ENCODE measurements at places on chromosomes 16 and 17. TPM values are rescaled to one million over a fixed set of nuclear protein-coding genes. Genes with fewer than 3 reads are reported as not detected.

ALOX12 gene
- polyA plus RNA-seq = 0.04 TPM

CA7 gene
- not detected for polyA plus RNA-seq

LRRC36 gene
- polyA plus RNA-seq = 0.19 TPM

FBXO39 gene
- polyA plus RNA-seq = 0.56 TPM

RAC3 gene
- 5.9 TPM for polyA plus RNA-seq

LDHD gene
- polyA plus RNA-seq = 4.6 TPM

GRCh38 chr17:80110447-80110812 lies 9.0 kb downstream of the GAA start:
- DNase-seq = no peak

GRCh38 chr17:41593306-41593981 lies 6.7 kb upstream of the KRT14 start:
- DNase-seq = no peak

DNA sequence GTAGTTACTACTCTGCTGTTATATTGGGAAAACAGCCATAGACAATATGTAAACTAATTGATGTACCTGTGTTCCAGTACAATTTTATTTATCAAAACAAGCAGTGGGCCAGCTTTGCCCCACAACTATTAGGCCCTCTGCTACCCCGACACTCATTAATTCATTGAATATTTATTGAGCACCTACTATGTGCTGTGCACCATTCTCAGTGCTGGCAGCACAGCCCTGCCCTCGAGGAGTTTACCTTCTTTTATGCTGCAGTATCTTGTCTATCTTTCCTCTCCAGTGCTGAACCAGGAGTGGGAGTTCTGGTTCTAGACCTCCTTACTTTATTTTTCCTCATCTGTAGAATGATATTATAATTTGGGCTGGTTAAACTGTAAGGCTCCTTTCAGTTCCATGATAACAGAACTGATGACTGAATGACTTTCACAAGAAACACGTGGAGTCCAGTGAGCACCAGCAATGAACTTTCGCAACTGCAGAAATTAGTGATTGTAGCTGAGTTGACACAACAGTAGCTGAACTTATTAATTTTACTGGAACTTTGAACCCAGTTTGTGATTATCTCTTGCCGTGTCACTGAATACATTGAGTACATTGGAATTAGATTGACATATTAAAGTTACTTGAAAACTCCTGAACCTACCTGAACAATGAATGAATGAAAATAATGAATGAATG lies 2.4 kb downstream of the GOSR2 start:
- DNase-seq = no peak

DNA sequence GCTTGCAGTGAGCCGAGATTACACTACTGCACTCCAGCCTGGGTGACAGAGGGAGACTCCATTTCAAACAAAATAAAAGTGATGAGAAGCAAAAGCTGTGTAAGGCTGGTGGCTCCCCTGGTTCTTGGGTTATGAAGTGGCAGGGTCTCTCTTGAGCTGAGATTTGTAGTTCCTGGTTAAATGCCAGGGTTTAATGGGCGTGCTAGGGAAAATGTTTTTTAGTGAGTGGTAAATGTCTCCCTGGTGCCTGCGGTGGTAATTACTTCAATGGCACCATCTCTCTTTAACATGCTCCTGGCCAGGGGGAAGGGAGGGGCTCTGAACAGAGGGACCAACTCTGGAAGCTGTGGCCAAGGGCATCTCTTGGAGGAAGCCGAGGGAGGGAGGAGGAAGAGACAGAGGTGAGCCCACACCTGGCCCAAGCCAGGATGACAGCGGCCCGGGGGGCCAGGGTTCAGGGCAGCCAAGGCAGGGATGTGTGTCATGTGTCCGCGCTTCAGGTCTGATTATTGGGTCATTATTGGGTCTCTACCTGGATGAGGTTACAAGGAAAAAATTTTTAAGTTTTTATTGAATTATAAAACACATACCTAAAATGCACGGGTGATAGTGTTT lies 17.8 kb upstream of the RPL38 start:
- DNase-seq = no peak

DNA sequence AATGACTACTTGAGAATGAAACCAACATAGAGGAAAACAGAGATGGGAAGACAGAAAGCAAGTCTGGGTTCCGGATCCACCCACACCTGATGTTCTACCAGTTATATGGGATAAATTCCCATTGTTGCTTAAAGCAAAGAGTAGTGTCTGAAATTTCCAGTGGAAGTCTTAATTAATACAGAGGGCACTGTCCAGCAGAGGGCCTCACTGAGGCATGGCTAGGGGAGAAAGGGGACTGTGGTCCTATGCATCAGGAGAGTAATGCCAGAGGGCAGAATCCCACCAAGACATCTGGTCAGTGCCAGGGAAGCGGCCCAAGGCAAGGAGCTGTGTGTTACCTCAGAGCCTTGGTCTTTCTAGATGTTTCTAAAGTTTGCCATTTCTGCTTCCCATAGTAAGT lies 7.5 kb upstream of the UMOD start:
- no peak for DNase-seq

GRCh38 chr16:13036600-13036999 lies 135.2 kb downstream of the SHISA9 start:
- DNase-seq = peak; percentile 23

- DNase-seq = no peak
Observed at GRCh38 chr17:12415031-12415430, 250.7 kb upstream of the MYOCD start.

DNA sequence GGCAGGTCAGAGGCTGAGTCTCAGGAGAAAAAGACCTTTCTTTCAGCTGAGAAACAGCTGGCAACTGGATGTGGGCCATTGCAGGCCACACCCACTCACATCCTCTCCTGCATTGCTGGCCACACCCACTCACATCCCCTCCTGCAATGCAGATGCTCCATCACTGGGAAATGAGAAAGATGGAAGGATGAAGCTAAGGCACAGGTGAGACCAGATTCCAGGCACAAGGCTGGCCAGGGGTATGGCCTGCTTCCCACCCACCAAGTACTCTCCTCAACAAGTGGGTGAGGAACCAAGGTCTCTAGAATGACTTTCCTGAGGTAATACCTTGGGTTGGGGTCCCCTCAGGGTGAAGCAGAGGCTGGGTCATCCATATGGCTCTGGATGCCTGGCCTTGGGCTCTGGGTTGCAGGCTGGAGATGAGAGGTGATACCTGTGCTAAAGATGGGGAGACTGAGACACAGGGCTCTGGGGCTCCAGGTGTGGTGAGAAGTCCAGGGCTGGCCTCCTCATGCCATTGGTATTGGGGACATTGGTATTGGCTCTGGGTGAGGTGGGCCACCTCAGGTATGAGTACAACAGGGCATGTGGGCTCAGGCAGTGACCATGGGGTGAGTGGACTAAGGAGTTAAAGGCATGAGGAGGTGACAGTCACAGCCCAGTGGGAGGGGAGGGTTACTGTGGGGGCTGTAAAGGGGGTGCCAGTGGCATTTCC lies 1726.8 kb downstream of the TP53TG3F start:
- no peak for DNase-seq

- DNase-seq = no peak
Observed at GRCh38 chr16:54654429-54654828, 276.2 kb upstream of the IRX5 start.

- DNase-seq = no peak
Observed at GRCh38 chr17:6787081-6787693, 11.2 kb downstream of the FBXO39 start.

DNA sequence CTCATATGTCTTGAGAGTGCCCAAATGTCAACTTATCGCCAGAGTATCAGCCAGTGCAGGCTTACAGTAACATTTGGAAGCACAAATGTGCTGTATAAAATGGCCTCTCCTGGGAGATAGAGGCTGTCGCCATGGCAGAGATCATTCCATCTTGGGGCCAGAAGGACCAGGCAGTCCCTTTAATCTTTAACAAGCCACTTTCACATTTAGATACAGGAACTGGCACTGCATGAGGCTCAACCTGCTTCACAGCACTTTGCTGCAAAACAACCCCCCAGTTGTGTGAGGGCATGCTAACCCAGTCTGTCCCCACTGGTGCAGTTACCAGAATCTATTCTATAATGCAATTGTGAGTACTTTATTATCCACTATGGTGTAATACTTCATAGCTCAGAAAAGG lies 4.7 kb upstream of the RFFL start:
- no peak for DNase-seq

DNA sequence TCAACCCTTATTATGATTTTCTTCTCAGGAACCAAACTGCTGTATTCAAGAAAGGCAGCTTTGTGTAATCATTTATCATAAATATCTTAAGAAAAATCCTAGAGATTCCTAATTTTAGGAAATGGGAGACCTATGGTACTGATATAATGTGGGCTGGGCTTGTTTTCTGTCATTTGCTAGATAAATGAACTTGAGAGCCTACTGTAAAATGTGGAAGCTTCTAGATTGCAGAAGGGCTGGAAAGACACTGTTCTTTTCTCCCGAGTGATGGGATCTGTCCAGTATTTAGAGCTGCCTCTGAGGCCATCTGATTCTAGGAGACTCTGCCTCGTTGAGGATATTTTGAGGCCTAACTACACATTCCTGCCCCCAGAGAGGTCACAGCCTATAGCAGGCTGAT lies 19.9 kb upstream of the STH start:
- no peak for DNase-seq

DNA sequence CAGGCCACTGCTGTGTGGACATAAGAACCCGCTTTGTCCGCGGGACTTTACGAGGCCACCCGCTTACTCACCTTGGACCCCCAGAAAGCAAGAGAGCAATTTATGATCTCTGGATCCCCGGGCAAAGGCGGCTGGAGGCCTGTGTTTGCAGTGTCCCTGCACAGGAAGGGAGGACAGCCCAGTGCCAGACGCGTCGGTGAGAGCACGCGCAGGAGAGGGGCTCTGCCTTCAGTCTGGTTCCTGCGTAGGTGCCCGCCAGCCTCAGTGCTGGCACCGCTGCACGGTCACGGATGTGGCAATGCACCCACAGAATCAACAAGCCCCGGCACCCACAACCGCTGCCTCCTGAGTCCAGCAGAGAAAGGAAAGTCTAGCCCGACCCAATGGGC lies 248.4 kb downstream of the C16orf95 start:
- DNase-seq = no peak

DNA sequence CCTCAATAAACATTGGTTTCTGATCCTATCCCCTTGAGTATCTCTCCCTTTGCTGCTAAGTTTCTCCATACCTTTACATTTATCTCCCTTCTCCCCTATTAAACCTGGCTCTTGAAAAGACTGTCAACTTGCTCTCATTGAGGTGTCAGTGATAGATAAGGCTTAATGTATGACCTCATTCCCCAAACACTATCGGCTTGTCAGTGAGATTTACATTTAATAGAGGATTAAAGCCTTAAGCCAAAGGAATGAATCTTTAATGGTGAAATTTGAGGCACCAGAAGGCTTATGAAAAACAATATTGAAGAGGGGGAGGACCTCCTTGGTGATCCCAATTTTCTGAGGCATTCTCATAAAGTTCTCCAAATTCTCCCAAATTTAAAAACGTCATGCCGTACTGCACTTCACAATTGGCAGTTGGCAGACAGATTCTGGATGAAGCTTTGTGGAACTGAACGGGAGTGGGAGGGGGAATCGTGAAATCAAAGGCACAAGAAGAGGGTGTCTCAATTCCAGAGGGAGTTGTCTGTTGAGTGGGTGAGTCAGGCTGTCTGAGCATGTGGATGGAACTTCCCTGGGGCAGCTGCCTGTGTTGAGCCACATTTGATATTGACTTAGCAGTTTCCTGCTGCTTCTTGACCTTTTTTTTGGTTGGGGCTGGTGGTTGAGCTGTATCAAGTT lies 478.8 kb downstream of the NPIPA7 start:
- no peak for DNase-seq

DNA sequence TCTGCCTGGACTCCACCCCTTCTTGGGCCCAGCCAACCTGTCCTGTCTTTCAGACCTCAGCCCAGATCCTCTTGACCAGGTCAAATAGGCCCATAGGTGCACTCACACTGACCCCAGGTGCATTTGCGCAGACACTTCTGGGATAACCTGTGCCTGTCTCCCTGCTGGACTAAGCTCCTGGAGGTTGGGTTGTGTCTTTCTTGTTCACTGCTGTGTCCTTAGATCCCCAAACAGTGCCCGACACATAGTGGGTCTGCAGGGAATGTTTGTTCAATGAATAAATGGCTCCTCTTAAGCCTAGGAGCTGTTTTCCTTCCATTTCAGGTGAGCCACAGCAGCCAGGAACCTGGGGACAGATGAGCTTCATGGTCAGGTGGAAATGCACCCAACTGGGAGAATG lies 48.9 kb downstream of the NLRP1 start:
- no peak for DNase-seq

GRCh38 chr17:34081269-34081668 lies 173.8 kb upstream of the CCL2 start:
- DNase-seq = no peak

- DNase-seq = no peak
Observed at GRCh38 chr16:88317613-88317965, 65.2 kb upstream of the ZNF469 start.

DNA sequence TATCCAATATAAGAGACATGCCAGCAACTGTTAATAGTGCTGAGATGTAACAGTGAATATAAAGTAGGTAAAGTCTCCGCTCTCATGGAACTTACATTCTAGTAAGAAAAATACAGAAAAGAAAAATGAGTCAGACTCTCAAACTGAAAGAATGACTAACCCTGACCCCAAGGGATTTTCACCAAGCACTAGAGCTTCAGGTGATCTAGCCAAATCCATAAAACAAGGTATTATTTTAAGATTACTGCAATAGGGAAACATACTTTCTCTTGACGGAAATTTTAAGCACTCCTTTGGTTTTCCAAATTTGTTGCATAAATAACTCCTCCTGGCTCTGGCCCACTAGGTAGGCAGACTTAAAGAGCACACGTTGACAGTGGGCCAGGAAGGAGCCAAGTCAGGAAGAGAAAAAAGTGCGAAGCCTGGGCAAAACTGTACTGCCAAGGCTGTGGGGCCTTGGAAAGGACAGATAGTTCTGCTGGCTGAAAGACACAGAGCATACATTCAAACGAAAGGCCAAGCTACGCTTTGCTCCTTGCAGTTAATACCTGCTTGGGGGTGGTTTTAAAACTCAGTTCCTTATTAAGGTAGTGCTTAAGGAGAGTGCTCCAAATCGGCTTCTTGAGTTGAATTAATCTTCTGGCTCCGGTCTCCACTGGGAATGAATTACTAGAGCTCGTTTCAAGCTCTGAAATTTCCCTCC lies 1.4 kb downstream of the GOT2 start:
- no peak for DNase-seq
